ENCODE measurements at places on chromosomes 7 and 10. TPM values are rescaled to one million over a fixed set of nuclear protein-coding genes. Genes with fewer than 3 reads are reported as not detected.

Gene HK1
- 188 TPM for total RNA-seq

DNA sequence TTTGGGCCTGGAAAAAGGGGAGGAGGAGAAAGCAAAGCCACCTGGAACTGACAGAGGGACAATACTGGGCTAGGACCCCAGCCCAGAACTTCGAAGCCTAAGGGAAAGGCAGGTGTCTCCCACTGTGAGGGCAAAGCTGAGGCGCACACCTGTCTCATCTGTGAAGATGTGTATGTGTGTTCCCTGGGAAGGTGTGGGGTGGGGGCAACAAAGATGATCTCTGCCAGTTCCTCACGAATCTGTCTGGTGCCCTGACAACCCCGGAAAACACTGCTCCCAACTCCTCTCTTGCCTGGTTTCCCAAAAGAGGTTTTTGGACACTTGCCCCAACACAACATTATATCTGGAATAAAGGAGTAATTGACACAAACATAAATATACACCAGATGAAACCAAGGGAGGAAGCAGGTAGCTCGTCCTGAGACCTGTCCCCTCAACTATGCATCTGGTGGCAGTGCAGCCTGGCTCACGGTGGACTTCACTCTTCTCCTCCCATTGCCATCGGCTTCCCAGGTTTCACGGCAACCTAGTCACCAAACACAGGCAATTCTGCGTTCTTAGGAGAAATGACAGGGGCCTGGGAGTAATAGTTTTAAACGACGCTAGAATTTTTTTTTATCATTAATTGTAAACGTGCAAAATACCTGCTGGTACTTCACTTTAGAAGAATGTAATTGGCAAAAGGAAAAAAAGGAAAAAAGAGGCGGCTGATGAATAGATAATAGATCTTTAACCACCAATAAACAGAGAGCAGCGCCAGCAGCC is 1.7 kb upstream of the EMX2 start:
- H3K27ac ChIP-seq = no peak overlapping the region
- H3K36me3 ChIP-seq = no peaks in the 10 kb centered on the region
- no peak for DNase-seq
- H3K27me3 ChIP-seq = peaks cover 100% of the 10 kb centered on the region

DNA sequence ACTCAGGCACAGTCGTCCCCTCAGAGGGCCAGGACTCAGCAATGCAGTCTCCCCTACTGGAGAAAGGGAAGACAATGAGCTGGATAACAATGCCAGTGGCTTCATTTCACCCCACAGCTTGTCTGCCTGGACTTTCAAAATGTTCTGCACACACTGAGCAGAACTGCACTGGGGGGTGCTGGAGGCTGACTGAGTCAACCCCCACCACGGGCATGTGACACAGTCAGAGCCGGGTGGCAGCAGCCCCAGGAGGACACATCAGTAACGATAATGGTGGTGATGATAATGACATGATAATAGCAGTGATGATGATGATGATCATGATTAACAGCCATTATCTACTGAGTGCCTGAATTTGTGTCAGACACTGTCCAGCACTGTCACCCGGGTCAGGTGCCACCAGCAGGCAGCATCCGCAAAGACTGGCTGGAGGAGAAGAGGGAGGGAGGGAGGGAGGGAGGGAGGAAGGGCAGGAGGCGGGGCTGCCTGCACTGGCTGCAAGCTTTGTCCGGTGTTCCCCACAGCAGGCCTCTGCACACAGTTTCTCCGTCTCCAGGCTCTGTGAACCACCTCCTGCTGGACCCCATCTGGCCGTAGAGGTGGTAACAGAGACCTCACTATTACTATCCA is 67.4 kb downstream of the PLXNA4 start:
- no peak overlapping the region for H3K27ac ChIP-seq
- DNase-seq = no peak
- H3K4me1 ChIP-seq = peaks cover 10% of the 10 kb centered on the region
- peaks cover 15% of the 10 kb centered on the region for H3K36me3 ChIP-seq
- no peaks in the 10 kb centered on the region for H3K27me3 ChIP-seq
- no peak overlapping the region for H3K4me3 ChIP-seq

Gene TMEM26
- 0.13 TPM for total RNA-seq

Gene CFAP70
- total RNA-seq = 1.1 TPM

Gene CLEC2L
- not detected for total RNA-seq

- peak; percentile 66 for DNase-seq
- no peaks in the 10 kb centered on the region for H3K36me3 ChIP-seq
Observed at GRCh38 chr7:142954680-142955268, 7.4 kb downstream of the KEL start.

GRCh38 chr7:131657881-131658280 is 101.5 kb upstream of the PODXL start:
- H3K36me3 ChIP-seq = no peaks in the 10 kb centered on the region
- H3K4me3 ChIP-seq = no peak overlapping the region
- H3K27me3 ChIP-seq = peaks cover 3% of the 10 kb centered on the region
- H3K4me1 ChIP-seq = peaks cover 7% of the 10 kb centered on the region
- H3K27ac ChIP-seq = peak overlapping the region; percentile 23
- DNase-seq = no peak

DNA sequence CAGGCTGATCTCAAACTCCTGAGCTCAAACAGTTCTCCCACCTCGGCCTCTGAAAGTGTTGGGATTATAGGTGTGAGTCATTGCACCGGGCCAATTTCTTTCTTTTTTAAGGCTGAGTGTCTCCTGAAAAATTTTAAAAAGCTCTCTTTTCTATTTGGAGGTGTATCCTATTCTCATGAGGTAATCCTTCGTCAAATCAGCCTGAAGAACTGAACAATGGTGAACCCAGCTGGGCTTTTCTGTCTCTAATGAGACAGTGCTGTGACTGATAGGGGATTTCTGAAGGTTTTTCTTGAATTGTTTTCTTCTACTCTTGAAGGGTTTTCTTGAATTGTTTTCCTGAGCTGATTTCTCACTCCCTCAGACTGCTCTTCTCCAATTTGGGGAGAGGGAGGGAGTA is 30.9 kb upstream of the CALU start:
- H3K4me1 ChIP-seq = no peaks in the 10 kb centered on the region
- DNase-seq = no peak
- no peak overlapping the region for H3K4me3 ChIP-seq
- H3K27me3 ChIP-seq = no peaks in the 10 kb centered on the region

DNA sequence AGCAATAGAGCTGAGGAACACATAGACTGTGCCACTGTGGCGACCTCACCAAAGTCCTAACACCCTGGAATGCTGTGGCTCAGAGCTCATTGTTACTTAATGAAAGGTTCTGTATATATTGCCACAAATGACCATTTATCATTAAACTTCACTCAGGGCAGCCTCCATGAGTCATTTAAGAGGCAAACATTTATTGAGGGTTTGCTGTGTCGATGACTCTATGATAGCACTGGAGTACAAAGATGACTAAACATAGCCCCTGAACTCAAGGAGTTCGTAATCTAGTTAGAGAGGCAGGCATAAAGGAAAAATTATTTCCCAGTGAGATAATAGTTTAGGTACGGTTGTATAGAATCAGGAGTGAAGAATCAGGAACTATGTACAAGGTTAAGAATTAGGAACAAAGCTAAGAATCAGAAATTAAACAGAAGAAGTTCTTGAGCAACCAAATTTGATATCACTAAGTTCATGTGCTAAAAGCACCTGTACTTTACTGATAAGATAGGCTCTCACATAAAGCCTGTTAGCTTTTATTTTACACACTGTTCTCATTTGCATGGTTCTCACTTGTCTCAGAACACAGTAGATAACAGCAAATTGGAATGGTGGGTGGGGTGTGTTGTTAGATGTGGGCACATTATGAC is 7.9 kb downstream of the ENTPD7 start:
- DNase-seq = no peak
- no peaks in the 10 kb centered on the region for H3K4me1 ChIP-seq
- peaks cover 12% of the 10 kb centered on the region for H3K36me3 ChIP-seq
- H3K27me3 ChIP-seq = no peaks in the 10 kb centered on the region
- H3K27ac ChIP-seq = no peak overlapping the region

DNA sequence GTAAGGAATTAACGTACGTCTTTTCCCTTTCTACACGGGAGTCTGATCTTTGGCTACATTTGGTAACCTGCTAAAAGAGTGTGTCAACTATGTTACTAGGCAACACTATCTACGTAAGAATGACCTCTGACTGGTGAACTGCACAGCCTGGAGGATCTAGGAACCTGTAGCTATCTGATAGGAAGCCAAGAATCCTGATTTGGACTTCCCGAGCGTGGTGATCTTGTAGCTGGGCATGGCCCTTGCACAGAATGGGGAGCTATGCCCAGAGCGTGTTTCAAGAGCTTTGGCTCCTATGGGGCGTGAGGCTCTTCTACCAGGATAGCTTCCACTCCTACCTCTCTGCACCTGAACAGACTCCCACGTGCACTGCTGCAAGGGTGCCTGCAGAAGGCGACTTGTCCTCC is 157.5 kb downstream of the TAX1BP1 start:
- H3K4me3 ChIP-seq = no peak overlapping the region
- H3K4me1 ChIP-seq = peaks cover 27% of the 10 kb centered on the region
- H3K27me3 ChIP-seq = no peaks in the 10 kb centered on the region
- peaks cover 13% of the 10 kb centered on the region for H3K36me3 ChIP-seq
- DNase-seq = no peak
- no peak overlapping the region for H3K27ac ChIP-seq

DNA sequence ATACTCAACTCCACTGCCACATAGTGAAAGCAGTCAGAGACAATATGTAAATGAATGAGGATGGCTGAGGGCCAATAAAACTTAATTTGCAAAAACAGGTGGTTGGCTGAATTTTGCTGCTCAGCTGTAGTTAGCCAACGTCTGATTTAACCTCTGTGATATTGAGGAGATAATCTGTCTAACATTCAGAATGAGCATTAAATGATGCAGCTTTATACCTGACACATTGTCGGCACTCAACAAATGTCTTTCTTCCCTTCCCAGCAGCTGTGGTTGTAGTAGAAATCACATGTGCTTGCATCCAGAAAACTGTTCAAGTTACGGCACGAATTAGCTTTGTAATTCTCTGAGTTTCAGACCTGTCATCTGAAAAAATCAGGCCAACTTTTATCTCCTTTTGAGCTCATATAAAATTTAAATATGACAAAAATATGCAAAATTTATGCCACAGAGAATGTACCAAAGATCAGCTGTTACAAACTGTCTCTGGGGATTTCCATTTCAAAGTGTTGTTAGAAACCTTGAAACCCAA is 1239.7 kb downstream of the GATA3 start:
- H3K27ac ChIP-seq = no peak overlapping the region
- no peaks in the 10 kb centered on the region for H3K4me1 ChIP-seq
- no peak overlapping the region for H3K4me3 ChIP-seq
- DNase-seq = no peak

- no peaks in the 10 kb centered on the region for H3K27me3 ChIP-seq
- H3K4me1 ChIP-seq = no peaks in the 10 kb centered on the region
- no peak for DNase-seq
- no peak overlapping the region for H3K4me3 ChIP-seq
- H3K27ac ChIP-seq = no peak overlapping the region
- H3K36me3 ChIP-seq = no peaks in the 10 kb centered on the region
Observed at GRCh38 chr10:22369434-22370072, 24.3 kb downstream of the SPAG6 start.

DNA sequence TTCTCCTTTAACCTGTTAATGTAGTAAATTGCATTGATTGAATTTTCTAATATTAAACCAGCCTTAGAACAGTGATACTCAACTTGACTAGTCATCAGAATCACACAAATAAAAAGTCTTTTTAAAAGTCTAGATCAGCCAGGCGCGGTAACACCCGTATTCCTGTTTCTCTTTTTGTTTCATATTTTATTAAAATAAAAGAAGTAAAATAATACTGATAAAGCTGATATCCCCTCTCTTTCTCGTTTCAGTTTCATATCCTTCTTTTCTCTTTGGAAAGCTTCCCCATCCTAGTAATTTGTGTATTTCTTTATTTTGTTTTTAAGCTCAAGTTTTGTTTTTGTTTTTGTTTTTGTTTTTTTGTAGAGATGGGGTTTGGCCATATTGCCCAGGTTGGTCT is 9.3 kb downstream of the SMO start:
- H3K36me3 ChIP-seq = no peaks in the 10 kb centered on the region
- no peak overlapping the region for H3K4me3 ChIP-seq
- no peak for DNase-seq
- no peak overlapping the region for H3K27ac ChIP-seq

GRCh38 chr10:28945959-28946358 is 268.6 kb downstream of the BAMBI start:
- DNase-seq = no peak
- H3K4me3 ChIP-seq = no peak overlapping the region
- no peaks in the 10 kb centered on the region for H3K4me1 ChIP-seq
- H3K36me3 ChIP-seq = no peaks in the 10 kb centered on the region
- H3K27me3 ChIP-seq = no peaks in the 10 kb centered on the region
- H3K27ac ChIP-seq = no peak overlapping the region

DNA sequence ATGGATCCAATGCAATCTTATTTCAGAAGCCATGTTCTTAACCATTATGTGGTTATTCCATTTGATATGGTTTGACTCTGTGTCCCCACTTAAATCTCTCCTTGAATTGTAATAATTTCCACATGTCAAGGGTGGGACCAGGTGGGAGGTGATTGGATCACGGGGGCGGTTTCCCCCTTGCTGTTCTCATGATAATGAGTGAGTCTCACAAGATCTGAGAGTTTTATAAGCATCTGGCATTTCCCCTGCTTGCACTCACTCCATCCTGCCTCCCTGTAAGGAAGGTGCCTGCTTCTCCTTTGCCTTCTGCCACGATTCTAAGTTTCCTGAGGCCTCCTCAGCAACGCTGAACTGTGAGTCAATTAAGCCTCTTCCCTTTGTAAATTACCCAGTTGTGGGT is 32.0 kb upstream of the TSPAN13 start:
- H3K4me1 ChIP-seq = no peaks in the 10 kb centered on the region
- no peaks in the 10 kb centered on the region for H3K27me3 ChIP-seq
- DNase-seq = no peak
- no peak overlapping the region for H3K4me3 ChIP-seq

GRCh38 chr10:19892270-19892669 is 76.0 kb downstream of the PLXDC2 start:
- no peak for DNase-seq
- no peaks in the 10 kb centered on the region for H3K36me3 ChIP-seq
- H3K27ac ChIP-seq = no peak overlapping the region
- H3K27me3 ChIP-seq = no peaks in the 10 kb centered on the region
- H3K4me3 ChIP-seq = no peak overlapping the region

DNA sequence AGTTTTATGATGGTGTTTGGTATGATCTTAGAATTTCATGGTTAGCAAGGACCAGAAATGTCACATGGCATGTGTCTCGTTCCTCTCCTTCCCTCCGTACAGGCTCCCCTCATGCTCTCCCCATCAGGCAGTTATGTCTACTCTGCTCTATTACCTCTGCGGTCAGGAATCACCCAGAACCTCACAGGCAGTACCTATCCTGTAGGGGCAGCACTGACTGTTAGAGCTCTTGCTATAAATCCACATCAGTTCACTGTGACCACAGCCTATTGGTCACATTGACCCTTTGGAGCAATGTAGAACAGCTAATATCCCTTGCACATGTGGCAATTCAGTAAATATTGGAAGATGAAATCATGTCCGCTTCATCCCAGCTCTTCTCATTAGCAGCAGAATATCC is 151.8 kb downstream of the WNT2 start:
- peaks cover 12% of the 10 kb centered on the region for H3K4me1 ChIP-seq
- no peak for DNase-seq
- peaks cover 17% of the 10 kb centered on the region for H3K36me3 ChIP-seq
- H3K4me3 ChIP-seq = no peak overlapping the region
- H3K27ac ChIP-seq = no peak overlapping the region

- H3K36me3 ChIP-seq = peaks cover 18% of the 10 kb centered on the region
- no peaks in the 10 kb centered on the region for H3K27me3 ChIP-seq
- no peak overlapping the region for H3K4me3 ChIP-seq
- DNase-seq = no peak
Observed at GRCh38 chr10:110876000-110876399, 4.3 kb downstream of the PDCD4 start.

Gene SUV39H2
- total RNA-seq = 5.0 TPM

- H3K4me3 ChIP-seq = no peak overlapping the region
- peaks cover 4% of the 10 kb centered on the region for H3K4me1 ChIP-seq
- no peak for DNase-seq
- no peaks in the 10 kb centered on the region for H3K36me3 ChIP-seq
Observed at GRCh38 chr10:59033622-59034021, 142.8 kb upstream of the PHYHIPL start.

Gene SSC4D
- total RNA-seq = 0.39 TPM

All from esophagus muscularis mucosa (tissue), 4 donors.